WTC11 (cell line): ENCODE measurements at places on chromosomes 2 and 18.

DNA sequence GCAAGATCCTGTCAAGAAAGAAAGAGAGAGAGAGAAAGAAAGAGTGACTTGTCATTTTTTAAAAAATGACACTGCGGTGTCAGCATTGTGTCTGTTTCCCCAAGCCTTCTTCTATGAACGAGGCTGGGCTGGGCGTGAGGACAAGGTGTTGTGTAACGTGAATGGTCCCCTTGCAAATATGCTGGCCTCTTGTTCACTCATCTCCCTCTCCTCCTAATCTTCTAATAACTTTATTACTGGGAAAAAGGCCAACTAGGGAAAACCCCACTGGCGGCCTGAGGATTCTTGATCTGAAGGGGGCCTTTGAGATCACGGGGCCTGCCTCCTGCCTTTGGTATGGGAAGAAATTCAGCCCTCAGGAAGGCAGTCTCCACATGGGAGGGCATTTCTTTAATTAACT, 163.1 kb downstream of the MIB1 start:
- no peak for DNase-seq
- no peak overlapping the region for H3K27ac ChIP-seq
- no peaks in the 10 kb centered on the region for H3K4me1 ChIP-seq
- no peaks in the 10 kb centered on the region for H3K36me3 ChIP-seq
- peaks cover 37% of the 10 kb centered on the region for H3K27me3 ChIP-seq

DNA sequence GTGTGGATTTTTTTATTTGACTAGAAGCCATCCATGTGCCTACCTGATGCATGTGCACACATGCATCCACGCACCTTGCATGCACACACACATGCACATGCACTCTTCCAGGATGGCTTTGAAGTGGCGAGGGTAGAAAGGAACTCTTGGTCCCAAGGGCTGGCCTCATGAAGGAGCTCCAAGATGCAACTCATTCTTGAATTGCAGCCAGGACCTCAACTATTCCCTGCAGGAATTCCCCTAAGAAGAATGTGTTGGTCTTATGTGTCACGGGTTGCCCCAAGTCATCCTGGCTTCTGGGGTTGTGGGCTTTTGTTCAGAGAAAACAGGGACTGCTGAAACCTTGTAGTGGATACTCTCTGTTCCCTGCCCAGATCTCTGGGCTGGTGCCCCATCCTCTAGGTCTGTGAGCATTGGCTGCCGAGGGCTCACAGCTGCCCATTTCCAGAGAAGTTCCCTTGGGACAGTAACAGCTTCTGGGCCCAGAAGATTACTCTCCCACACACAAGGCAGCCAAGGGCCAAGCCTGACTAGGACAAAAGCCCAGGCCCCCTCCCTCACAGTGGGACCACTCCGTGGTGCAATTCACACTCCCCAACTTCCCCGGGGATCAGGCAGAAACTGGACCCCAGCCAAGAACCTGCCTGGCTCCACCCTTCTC, 137.6 kb downstream of the COPS8 start:
- H3K4me1 ChIP-seq, result peaks cover 31% of the 10 kb centered on the region
- no peaks in the 10 kb centered on the region for H3K27me3 ChIP-seq
- no peak overlapping the region for H3K4me3 ChIP-seq
- H3K27ac ChIP-seq, result no peak overlapping the region
- no peaks in the 10 kb centered on the region for H3K36me3 ChIP-seq

DNA sequence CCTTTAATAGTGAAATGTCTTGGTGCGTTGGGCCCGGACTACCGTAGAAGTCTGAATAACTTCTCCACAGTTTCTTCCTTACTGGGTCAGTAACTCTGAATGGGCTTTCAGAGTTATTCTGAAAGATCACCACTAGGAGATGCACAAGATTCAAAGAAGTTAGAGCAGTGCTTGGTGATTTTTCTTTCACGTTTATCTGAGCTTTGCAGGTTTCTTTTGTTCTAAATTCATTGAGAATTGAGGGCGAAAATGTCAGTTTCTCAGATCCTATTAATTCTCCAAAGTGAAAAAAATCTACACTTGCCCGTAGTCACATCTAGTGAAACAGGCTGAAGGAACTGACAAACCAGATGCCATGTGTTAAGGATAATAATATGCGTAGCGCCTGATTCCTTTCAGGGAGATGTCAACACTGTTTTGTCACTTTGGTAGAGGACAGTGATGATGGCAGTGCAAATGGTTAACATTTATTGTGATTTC, 70.1 kb downstream of the QPCT start:
- peaks cover 13% of the 10 kb centered on the region for H3K4me1 ChIP-seq
- no peaks in the 10 kb centered on the region; the same call in 1 of the 2 replicates for H3K27me3 ChIP-seq
- H3K36me3 ChIP-seq, result no peaks in the 10 kb centered on the region
- H3K27ac ChIP-seq, result no peak overlapping the region

- no peak for DNase-seq
- no peak overlapping the region for H3K27ac ChIP-seq
- no peak overlapping the region for H3K4me3 ChIP-seq
- H3K27me3 ChIP-seq, result no peaks in the 10 kb centered on the region
- H3K36me3 ChIP-seq, result no peaks in the 10 kb centered on the region
These were observed 72.2 kb downstream of the TFCP2L1 start for GRCh38 chr2:121212661-121213325.

DNA sequence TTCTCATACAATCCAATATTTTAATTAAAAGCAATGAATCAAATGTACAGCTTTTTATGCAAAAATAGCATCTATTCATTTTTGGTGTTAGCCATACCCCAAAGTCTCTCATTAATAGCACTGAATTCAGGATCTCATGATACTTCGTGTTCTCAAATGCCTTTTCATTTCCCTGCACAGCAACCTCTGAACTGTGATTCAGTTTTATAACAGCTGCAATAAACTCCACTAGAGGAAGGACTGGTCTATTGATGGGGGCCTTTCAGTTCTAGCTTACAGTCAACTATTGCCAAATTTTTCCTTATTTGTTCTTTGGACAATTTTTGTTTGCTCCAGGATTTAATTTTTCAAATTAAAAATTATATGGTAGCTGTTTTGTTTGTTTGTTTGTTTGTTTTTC, 4.8 kb upstream of the TMEM87B start:
- H3K27me3 ChIP-seq, result peaks cover 21% of the 10 kb centered on the region
- H3K36me3 ChIP-seq, result peaks cover 4% of the 10 kb centered on the region
- H3K4me1 ChIP-seq, result peaks cover 20% of the 10 kb centered on the region
- no peak overlapping the region for H3K4me3 ChIP-seq

GRCh38 chr2:203450561-203450960, 84.5 kb downstream of the RAPH1 start:
- DNase-seq, result no peak
- no peak overlapping the region; the same call in 1 of the 2 replicates for H3K27ac ChIP-seq
- peaks cover 6% of the 10 kb centered on the region for H3K36me3 ChIP-seq
- no peaks in the 10 kb centered on the region for H3K27me3 ChIP-seq
